H7 (cell line): ENCODE measurements at places on chromosomes 2 and 18.

- DNase-seq: peak; percentile 16
These were observed 73.2 kb upstream of the NCKAP5 start for GRCh38 chr2:133641497-133641896.

DNA sequence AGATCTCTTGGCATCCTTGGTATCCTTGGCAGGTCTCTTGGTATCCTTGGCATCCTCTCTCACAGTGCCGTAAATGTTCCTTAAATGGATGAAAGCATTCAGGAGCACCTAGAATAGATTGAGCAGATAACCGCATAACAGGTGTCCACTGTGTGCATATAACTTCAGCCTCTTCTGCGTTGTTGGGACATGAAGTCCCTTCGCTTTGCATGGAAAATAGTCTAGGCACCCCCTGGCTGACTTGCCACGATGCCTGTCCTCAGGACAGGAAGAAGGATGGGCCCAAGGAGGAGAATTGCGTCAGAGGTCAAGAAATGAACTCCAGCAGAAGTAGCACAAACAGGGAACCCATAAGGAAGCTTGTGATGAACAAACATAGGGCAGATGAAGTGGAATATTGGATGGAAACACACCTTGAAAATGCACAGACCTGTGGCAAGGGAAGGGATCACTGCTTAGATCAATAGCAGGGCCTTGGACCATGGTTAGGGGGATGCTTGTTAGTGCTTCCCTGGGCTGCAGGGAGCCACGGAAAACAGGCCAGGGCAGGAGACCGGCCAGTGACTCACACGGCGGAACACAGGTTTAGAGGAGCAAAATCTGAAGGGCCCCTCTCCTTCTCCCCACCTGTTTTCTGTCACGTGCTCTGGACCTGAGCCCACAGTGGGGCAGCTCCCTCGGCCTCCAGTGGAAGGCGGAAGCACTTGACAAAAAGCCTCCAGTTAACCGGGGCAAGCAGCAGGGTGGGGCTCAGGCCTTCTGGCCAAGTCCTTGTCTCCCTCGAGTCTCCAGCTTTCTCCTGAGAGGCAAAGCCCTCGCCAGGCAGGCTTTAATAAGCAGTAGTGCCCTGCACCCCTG is 99.2 kb upstream of the ASAP2 start:
- DNase-seq: no peak

- DNase-seq: no peak
These were observed 44.5 kb downstream of the TXNL1 start for GRCh38 chr18:56593906-56594305.

GRCh38 chr2:168343586-168343985 is 96.2 kb upstream of the STK39 start:
- no peak for DNase-seq

GRCh38 chr2:186879312-186879711 is 30.3 kb upstream of the ZSWIM2 start:
- no peak for DNase-seq

DNA sequence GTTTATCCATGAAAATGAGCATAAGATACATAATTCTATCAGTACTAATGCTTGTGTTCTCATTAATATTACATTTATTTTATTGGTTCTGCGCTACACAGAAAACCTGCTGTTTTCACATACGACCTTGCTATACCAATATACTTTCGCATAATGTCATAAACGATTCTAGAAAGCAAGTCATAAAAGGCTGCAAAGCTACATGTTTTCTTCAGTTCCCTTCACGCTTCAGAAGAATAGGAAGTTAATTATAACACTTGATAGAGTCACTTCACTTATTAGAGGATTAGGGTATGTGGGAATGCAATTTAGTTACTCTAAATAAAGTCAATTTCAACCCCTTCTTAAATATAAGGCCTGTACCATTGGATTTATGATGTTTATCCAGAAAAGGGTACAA is 29.0 kb downstream of the PSME4 start:
- DNase-seq: no peak

DNA sequence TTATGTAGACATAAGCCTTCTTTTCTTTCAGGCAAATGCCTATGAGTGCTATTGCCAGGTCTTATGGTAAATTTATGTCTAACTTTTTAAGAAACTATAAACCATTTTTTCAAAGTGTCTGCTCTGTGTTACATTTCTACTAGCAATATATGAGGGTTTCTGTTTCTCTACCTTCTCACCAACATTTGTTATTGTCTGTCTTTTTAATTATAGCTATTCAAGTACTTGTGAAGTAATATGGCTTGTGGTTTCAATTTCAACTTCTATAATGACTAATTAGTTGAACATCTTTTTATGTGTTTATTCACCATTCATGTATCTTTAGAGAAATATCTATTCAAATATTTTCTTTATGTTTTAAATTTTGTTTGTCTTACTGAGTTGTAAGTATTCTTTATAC is 213.1 kb upstream of the MC4R start:
- no peak for DNase-seq

DNA sequence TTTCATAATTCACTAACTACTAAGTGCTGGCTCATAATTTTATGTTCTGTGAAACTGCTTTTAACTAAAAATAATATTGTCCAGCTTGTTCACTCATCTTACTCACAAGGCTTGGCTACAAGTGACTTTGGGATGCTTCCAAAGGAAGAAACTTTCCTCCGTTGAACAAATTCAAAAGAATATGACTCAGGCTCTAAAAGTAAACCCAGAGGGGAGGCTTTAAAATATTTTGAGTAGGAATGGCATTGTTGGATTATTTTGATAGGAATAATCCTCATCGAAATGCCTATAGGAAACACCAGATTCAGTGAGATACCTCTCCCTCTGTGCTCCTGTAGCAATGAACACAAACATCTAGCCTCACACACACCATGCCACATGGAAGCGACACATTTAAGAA is 25.2 kb upstream of the TLK1 start:
- no peak for DNase-seq

GRCh38 chr2:161586517-161587167 is 37.6 kb upstream of the SLC4A10 start:
- DNase-seq: peak; percentile 12
